ENCODE measurements at places on chromosomes 4 and X.

DNA sequence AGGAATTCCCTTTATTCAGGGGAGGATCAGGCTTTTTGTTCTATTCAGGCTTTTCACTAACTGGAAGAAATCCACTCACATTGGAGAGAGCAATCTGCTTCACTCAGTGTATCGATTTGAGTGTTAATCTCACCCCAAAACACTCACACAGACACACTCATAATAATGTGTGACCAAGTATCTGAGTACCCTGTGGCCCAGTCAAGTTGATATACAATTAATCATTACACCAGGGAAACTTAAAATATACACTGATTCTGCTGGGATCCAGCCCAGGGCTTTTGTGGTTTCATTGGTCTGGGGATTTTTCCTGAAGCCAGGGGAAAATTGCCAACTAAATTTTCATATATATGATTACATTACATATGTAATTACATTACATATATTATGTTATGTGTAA, 44.0 kb upstream of the GATB start:
- no peak for DNase-seq

- DNase-seq = peak; percentile 43
These were observed 34.7 kb downstream of the CCKAR start for GRCh38 chr4:26455571-26455970.

- no peak for DNase-seq
These were observed 163.0 kb downstream of the PCDH7 start for GRCh38 chr4:30882995-30883675.

- DNase-seq = no peak
These were observed 176.2 kb upstream of the GPRIN3 start for GRCh38 chr4:89483833-89484232.

DNA sequence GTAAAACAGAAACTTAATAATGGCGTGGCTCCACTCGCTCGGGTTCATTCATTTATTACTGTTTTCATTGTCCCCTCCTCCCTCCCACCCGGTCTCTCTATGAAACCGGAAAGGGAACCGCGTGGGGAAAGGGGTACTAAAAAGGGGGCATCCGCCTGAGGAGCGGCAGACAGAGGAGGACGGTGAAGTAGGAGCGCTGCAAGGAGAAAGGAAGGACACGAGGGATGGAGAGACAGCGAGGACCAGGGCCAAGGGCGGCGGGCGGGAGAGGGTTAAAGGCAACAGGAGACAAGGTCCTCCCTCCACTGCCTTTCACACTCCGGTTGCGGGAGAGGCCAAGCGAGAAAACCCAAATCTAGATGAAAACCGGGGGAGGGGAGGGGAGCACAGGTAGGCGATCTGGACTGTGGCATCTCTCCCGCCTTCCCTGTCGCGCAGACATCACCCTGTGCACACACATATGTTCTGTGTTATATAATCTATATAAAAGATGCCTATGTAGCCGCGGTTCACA, 829 bp downstream of the ELOVL6 start:
- no peak for DNase-seq
